ENCODE measurements at places on chromosomes 2 and 18.
A peak's percentile ranks its signal among the peaks of the same experiment; 100 is the strongest.

- DNase-seq, result no peak
Observed at GRCh38 chr2:102915128-102915527, 153.3 kb downstream of the TMEM182 start.

GRCh38 chr2:2230433-2230817, 100.7 kb downstream of the MYT1L start:
- DNase-seq, result no peak

DNA sequence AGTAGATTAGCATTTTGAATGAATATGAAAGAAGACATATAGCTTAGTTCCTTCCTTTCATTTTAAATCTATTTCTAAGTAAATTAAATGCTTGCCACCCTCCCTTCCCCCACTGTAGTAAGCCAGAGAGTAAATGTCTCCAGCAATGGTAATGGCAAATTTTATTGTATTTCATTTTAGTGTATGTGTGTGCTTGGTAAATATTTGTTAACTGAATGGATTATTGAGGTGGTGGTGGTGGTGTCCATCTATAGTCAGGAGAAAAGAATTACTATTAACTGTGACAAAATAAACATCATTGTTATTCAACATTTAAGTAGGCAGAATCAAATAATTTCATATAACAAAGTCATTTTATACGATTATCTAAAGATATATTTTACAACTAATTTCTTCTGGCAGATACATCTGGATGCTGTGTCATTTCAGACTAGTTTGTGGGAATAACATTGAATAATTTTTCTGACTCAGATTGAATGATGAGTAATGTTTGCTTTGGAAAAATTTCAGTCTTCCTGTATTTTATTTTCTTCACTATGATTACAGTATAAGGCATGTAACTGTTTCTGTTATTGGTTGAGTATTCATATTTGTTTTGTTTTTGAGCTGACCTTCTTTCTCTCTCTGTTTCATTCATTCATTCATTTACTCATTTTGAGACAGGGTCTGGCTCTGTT, 18.3 kb downstream of the ASXL3 start:
- DNase-seq, result no peak

DNA sequence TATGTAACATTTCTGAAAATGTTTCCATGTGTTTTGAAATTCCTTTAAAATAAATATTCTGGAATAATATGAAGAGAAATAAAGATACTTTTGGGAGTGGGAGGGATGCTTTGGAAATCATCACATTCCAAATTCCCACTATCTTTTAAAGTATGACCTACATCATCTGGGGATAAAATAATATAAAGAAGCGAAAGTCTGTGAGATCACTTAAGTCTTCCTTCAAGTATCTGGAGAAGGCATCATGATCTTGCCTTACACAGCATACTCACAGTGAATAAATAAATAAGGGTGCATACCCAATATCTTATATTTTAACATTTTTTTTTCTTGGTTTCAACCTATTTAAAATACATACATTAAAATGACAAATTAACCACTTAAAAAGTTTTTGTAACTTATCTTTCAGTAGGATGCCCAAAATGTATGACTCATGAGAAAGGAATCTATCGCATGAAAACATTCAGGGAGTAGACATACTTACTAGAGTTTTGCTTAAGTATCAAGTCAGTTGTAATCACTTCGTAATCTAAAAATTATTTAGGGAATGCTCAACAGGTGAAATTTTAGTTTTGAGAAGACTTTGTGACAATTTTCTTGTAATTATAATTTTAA, 248.3 kb upstream of the COL3A1 start:
- no peak for DNase-seq

DNA sequence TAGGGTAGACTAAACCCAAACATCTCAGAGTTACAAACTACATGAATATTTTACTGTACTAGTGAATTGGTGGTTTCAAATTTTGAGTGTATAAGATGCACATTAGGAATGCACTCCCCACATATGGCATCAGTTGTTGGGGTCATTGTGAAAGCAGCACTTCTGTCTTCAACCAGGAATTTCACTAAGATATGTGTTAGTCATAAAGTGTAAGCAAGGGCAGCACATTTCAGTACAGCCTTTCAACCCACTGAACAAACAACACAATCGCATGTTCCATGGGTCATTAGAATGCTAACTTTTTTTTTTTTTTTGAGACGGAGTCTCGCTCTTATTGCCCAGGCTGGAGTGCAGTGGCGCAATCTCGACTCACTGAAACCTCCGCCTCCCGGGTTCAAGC, 164.1 kb upstream of the MAP2 start:
- DNase-seq, result no peak

DNA sequence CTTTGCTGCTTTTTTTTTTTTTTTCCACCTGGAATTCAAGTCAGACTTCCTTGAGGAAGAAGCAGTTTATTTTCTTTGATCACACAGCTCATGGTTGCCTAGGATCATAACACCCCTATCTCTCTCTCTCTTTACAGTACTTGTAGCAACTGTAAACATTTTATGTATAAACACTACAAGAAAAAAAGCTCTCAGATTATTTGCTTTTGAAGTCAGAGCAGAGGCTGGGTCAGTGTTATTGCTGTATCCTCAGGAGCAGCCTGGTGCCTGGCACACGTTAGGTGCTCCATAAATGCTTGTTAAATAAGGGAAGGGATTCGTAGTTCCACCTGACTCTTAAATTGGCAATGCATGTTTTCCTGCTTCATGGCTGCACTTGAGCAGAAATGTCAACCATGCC, 221.2 kb downstream of the TGIF1 start:
- DNase-seq, result no peak

GRCh38 chr2:211439011-211439410, 882.6 kb downstream of the CPS1 start:
- DNase-seq, result no peak

DNA sequence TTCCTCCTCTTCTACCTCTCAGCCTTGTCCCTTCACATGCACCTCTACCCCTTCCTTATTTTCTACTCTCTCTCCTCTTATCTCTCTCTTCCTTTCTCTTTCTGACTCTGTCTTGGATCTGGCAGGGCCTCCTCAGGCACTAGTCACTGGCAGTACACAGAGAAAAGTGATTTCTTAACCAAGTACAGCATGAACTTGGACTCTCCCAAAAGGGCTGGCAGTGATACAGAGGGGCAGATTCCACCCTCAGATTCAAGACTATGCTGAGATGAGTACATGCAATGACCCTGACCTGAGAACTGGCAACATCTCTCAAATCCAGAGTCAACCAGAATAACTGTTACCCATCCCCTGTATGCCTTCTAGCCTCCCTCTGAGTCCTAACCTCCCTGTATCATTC, 4.3 kb downstream of the AOX1 start:
- no peak for DNase-seq

DNA sequence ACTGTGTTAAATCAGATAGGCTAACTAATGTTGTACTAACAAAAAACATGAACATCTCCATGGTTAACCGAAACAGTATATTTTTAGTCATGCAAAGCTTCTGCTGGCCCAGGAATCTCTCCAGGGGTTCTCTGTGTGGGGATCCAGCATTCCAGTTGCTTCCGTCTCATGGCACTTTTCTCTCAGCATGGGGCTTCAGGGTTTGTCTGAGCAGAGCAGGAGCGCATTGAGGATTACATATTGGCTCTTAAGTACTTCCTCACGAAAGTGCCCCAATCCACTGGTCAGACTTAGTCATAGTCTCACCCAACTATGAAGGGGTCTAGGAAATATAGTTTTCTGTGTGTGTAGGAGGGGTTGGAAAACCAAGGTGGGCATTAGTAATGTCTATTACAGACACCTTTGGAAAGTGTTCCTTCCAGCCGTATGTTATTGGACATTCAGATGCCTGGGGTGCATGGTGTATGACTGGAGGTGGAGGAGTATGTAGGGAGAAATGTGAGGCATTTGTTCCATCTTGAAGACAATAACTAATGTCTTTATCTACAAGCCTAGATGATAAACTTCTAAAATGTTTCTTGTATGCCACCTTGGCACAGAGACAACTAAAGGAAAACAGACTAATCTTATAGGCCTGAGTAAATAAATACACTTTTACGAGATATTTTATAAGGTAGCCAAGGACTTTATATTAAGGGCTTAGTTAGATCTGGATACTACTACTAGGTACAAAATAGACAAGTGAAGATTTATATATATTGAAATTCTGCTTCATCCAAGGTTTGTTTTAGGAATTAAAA, 123.8 kb upstream of the ZEB2 start:
- no peak for DNase-seq

DNA sequence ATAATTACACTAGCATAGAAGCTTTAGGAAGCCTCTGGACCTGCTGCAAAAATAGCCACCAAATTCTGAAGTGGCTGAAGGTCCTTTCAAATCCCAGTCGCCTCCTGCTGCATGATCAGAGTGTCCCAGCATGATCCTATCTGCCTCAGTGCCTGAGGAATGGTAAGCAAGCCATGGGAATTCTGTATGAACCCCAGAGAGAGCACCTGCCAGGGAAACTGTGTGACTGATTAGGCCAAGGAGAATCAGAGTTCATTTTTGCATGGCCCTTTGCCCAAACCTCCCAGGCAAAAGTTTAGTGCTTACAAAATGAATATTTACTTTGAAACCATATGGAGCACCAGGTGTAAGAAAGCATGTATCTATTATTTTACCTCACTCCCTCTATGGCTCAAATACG, 221.4 kb downstream of the ARL4C start:
- no peak for DNase-seq

GRCh38 chr2:158464426-158465281, 7.9 kb downstream of the PKP4 start:
- peak; percentile 45 for DNase-seq

DNA sequence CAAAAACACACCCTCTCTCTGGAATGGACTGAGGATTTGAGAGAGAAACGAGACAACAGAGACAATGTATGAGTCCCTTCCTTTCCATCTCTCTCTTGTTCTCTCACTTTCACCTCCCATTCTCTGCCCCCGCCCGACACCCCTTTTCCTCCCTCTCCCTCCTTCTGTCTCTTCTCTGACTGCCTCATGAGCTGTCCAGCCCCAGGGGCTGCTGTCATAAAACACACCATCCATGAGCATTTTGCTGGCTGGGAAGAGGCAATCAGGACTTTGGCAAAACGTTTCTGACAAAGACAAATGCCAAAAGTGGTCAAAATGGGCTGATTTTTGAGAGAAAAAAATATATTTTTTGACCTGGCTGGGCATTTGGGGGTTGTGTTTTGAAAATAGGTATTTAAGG, 377.2 kb downstream of the EN1 start:
- no peak for DNase-seq

DNA sequence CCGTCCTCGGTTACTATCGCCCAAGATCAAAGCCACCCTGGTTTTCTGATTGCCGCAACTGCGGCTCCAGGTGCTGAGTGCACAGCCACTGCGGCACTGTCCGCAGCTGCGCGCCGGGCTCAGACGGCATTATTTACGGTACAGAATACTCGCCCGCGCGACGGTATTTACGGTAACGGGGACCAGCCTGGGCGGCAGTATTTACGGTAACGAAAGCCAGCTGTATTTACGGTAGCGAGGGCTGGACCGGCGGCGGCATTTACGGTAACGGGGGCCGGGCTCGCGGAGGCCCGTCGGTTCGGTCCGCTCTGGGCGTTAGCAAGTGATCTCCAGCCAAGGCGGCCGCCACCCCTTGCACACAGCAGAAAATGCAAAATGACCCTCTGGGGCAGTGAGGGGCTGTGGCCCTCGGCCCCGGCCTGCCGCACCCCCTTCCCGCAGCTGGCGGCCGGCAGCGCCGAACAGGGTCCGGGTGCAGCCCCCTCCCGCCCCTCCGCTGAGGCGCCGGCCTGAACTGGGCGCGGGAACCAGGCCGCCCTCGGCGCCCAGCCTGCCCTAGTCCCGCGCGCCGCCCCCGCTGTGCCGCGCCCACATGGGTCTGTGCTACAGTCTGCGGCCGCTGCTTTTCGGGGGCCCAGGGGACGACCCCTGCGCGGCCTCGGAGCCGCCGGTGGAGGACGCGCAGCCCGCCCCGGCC, at the start of gene GNAL:
TSS of gene GNAL (plus strand) at position 293 of the 697 bp plus-strand sequence. CDS start at position 593, 300 bp downstream.
- DNase-seq, result peak; percentile 43

DNA sequence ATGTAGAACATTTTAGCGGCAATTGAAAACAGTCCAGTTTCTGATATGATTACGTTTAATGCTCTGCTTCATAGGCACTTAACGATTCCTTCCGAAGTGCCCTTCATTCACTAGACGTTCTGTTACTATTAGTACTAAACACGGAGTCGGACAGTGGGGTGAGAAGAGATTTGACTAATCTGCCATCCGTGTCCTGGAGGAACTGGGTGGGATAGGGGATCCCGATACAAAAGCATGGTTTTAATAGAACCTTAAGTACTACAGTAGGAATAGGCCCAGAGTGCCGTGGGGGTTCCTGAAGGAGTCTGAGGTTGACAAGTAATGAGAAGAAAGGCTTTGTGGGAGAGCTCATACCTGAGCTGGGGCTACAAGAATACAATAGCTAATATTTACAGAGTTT, 631 bp downstream of the MORN2 start:
- no peak for DNase-seq

GRCh38 chr2:5057891-5058351, 634.3 kb upstream of the SOX11 start:
- DNase-seq, result no peak

DNA sequence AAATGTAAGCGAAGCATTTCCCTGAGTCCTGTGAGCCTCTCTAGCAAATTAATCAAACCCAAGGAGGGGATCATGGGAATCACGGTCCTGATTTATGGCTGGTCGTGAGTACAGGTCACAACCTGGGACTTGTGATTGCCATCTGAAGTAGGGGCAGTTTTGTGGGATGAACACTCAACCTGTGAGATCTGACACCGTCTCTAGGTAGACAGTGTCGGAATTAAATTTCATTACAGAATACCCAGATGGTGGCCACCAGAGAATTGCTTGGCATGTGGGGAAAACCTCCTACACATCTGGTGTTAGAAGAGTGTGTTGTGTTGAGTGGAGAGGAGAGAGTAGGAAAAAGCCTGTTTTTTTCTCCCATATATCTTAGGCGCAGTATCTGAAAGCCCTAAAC, 12.5 kb downstream of the CAPN14 start:
- no peak for DNase-seq

DNA sequence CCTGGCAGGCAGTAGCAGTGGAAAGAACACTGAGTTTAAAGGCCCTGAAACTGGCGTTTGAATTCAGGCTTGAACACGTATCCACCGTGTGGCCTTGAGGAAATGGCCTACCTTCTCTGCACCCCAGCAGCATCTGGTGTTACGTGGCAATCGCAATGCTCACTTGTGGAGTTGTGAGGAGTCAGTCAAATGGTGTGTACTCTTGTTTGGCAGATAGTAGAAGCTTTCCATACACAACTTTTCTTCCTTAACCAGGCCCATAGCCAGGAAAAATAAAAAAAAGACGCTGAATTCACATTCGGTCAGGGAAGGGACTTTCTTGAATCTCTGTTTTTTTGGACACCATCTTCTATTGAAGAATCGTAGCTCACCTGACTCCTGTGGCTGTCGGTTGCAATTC, 1101.5 kb upstream of the KLHL29 start:
- DNase-seq, result no peak

DNA sequence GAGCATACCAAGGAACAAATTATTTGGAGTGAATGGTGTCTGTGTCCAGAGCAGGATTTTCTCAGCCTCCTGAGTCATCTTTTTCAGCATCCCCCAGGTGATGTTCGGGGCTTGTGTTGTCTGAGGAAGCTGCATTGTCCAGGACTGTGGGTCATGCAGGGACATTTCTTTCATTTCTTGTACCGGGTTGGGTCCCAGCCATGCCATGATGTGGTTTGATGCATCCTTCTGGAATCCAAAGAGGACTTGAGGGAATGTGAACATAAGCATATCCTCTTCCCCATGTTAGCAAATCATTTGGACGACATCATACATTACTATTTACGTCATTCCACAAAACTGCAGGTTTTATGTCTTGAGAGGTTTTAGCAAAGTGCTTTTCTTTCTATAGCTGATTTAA, 797.8 kb downstream of the CCDC85A start:
- DNase-seq, result no peak

Data from CD4-positive, alpha-beta T cell treated with Interleukin-12 subunit alpha and Interleukin-12 subunit beta, for 1 hour (primary cell).